ENCODE measurements at places on chromosomes 6 and 20.
A peak's percentile ranks its signal among the peaks of the same experiment; 100 is the strongest.

DNA sequence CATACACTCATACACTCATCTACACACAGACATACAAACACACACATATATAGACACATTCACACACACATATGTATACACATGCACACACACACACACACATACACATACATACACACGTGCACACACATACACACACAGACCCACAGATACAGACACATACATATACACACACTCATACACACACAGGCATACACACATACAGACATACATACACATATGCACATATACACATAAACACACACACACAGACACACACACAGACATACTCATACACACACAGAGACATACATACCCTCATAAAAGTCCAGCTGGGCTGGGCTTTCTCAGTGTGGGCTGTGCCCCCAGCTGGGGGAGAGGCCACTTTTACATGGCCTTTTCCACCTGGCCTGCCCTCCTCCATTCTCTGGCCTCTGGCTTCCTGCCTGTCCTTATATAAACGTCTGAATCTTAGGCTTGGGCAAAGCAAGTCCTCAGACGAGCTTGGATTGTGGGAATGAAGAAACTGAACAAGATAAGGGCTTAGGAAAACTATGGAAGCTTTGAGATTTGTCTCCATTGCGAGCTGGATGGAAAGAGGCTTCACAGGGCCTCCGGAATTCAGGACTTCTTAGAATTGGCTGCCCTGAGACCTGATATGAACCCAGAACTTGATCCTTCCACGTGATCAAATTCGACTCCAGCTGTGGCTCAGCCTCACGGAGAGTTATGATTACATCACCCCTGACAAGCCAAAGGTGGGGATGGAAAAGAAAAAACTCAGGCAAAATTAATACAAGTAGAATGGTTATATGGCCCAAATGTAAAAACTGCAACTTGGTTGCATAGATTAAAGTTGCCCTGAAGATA lies 22.5 kb upstream of the CST3 start:
- peak; percentile 44 for DNase-seq

DNA sequence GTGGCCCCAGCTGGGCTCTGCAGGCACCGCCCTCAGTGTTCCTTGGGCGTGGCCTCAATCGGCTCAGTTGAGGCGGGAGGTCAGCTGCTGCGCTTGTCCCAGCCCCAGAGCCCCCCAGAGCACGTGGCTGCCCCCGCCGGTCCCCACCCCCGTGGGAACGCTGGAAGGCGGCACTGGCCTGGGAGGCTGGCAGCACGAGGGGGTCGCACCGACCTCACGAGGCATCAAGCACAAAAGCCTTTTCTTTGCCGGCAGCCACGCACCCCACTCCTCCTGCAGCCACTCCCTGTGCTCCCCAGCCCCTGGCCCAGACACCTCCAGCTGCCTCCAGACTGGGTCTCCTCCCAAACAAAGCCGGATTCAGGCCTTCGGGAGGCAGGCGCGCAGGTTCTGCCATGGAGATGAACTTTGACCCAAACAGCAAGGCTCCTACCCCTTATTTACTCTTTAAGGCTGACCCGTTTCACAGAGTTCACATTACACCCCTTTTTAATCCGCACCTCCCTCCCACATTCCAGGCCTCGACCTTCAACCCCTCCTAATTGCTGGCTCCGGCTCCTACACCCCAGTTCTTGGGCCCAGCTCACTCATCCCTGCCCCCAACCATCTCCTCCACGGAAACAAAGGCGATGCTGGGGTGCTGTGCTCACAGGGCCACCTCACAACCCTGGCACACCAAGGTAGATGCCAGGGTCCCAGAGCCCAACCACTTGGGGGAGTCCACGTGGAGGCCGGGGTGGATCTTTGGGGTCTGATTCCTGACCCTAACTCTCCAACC lies 111.7 kb downstream of the NOL4L start:
- DNase-seq, result no peak

DNA sequence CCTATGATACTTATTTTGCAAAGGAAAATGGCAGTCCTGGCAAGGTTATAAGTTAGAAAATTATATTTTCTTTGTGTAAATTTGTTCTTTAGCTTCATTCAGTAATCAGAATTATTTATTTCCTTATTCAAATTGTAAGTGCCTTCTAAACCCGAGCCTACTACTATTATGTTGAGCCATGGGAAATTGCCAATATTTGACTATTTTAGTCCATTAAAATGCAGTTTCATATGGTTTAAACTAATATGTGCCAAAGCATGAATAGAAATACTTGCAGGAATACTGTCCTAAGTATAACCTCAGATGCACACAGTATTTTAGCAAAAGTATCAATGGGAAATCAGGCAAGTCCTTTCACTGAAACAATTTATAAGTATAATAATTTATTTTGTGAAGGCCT lies 228.4 kb downstream of the LAMA2 start:
- DNase-seq, result no peak

- DNase-seq, result no peak
Observed at GRCh38 chr20:61697666-61698597, 367.7 kb downstream of the TAF4 start.

DNA sequence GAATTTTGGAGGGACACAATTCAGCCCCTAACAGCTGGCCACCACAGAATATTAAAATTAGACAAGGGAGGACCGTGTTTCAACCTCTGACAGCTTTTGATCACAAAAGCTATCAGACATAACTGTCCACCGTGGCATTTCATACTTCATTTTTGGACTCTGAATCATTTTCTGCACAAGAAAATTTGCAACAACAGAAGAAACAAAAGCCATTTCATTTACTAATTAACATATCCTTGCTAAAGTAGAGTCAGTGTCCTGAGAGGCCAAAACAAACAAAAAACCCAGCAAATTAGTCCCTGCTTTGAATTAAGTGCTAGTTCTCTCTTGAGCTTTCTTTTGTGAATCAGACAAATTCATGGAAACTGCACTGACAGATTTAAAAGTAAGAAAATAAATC lies 17.6 kb upstream of the COL12A1 start:
- peak; percentile 50 for DNase-seq

DNA sequence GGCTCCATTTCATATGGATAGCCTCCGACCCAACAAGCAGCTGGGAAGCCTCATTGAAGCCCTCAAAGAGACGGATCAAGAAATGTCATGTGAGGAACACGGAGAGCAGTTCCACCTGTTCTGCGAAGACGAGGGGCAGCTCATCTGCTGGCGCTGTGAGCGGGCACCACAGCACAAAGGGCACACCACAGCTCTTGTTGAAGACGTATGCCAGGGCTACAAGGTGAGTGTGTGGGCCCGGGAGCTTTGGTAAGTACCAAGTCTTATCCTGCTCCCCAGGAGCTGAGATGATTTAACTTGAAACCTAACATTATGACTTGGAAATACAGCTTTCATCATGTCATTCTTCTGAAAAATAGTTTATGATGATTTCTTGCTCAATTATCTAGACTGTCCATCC lies 4.1 kb downstream of the TRIM38 start:
- no peak for DNase-seq

GRCh38 chr6:150604467-150604866 lies 4.8 kb downstream of the PLEKHG1 start:
- no peak for DNase-seq

GRCh38 chr6:105560611-105561066 lies 157.8 kb upstream of the PREP start:
- peak; percentile 58 for DNase-seq

DNA sequence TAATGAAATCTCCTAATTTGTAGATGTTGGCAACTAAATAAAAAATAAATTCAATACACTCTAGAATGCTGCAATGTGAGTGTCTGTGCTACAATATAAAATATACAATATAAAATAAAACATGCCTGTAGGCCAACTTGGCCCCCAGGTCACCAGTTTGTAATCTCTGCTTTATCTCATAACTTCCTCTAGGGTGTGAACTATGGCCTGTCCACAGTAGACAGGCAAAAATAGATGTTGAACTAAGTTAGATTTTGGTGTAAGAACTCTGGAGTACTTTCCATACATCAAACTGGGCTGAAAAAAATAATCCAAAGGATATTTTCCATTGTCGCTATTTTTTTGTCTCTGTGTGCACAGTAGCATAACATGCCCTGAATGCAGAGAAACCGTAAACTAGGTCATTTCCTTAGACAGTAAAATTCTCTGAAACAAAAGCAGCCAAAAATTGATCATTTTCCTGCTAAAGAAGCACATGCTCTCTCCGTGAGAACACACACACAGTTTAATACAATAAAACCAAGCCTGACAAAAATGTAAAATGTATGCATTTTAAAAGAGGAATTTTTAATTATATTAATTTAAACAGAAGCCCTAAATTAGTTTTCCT lies 98.5 kb upstream of the ZFP64 start:
- DNase-seq, result no peak

DNA sequence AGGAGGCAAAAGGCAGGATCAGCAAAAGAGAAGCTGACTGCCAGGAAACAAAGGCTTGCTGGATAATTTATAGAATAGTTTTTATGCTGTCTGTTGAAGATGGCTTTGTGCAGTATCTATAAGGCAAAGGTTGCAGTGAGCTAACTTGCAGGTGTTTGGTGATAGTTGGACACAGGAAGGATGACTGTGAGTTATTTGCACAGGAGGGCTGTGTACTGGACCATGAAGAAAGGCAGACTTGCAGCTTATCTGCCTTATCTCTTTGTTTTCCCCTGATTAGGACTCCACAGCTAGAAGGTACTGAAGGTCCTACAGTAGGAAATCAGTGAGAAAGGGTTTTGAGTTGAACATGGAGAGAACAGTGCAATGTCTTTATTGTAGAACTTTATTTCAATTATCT lies 2.1 kb downstream of the BTN1A1 start:
- no peak for DNase-seq

DNA sequence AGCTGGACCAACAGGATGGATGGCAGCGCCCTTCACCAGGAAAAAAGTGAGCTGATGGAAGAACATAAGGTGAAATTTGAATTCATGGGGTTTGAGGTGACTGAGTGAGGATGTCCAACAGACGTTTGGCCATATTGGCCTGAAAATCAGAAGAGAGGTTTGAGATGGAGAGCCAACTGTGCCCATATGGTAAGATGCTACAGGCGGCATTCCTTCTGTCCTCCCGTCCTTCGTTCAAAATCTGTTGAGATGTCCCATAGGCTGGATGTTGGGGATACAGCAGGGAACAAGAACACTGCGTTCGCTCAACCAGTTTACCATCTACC lies 468 bp upstream of the CMTR1 start:
- DNase-seq, result no peak

DNA sequence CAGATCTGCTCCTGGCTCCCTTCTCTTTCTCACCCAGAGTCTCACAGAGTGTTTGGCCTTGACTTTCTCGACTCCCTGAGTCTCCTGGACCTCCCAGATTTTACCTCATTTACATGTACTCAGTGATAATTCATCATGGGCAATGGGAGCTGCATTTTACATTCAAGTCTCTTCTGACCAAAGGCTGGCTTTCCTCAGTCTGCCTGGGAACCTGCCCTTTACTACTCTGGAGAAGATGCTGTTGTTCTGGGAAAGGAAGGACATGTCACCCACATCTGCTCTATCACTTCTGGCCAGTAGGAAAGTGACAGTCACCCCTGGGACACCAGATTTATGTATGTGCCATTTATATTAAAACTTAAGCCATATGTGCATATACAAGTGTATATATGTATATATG lies 7.4 kb downstream of the LRRN4 start:
- DNase-seq, result no peak

DNA sequence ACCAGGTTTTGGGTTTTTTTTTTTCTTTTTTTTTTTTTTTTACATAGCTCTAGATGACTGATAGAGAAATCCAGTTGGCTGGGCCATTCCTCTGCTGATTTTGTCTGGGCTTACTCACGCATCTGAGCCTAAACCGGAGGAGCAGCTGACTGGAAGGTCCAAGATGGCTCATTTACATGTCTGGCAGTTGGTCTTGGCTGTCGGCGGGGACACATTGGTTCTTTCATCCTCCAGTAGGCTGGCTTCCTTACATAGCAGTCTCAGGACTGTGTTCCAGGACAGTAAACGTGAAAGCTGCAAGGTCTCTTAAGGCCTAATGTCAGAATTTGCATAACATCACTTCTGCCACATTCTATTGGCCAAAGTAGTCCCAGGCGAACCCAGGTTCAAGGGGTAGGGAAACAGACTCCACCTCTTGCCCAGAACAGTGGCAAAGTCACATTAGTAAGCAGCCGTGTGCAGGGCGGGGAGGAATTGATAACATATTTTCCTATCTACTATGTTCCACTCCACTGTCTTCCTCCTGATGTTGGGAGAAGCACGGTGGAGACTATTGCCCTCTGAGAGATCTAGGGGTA lies 87.0 kb downstream of the CDH22 start:
- no peak for DNase-seq

GRCh38 chr6:152094992-152095592 lies 287.6 kb downstream of the ESR1 start:
- peak; percentile 100 for DNase-seq

GRCh38 chr6:122268394-122268793 lies 131.1 kb upstream of the HSF2 start:
- no peak for DNase-seq

DNA sequence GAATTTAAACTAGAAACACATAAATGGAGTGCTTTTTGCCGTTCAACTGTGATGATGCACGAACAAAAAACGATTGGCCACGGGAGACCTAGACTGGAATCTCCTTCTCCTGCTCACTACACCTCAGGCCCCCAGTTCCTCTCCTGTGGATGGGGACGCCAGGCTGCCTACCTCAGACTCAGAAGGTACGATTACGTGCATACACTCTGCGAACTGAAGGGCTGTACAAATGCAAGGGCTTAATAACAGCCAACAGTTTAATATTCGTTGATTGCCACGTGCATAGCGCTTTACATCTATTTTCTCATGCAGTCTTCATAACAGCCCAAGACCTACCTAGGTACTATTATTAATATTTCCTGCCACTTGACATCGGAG lies 495 bp upstream of the ARMC2 start:
- DNase-seq, result no peak

- DNase-seq, result no peak
Observed at GRCh38 chr20:38520261-38520660, 47.6 kb downstream of the RALGAPB start.

DNA sequence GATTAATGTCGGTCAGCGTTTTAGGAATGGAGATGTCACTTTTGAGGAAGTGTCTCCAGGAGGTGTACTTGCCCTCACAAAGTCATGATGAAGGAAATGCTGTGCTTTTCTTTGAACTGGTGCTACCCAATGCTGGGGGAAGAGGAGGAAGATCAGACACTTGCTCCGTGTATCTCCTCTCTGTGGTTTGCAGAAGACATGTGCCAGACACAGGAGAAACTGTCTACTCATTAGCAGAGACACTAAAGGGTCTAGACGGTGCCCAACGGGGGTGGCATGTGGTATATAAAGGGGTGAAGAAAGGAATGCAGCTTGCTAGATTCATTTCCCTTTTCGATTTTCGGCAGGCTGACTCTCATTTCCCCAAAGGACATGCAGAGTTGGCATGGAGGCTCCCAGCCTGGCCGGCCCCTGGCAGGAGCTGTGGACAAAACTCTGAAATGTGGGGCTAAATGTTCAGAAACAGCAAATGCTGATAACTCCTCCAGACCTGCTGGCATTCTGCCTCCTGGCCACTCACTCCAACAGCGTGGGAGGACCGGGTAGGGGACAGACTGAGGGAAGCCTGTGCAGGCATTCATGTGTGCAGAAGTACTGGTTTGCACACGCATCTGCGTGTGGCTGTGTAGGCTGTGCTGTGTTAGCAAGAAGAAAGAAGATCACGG lies 59.6 kb upstream of the QKI start:
- DNase-seq, result peak; percentile 29

- no peak for DNase-seq
Observed at GRCh38 chr6:40541556-40542174, 45.5 kb downstream of the LRFN2 start.

All from AG10803 (cell line).